ENCODE measurements at places on chromosomes 16 and 17. TPM values are rescaled to one million over a fixed set of nuclear protein-coding genes. Genes with fewer than 3 reads are reported as not detected.

Gene KRTAP4-9
- not detected for total RNA-seq

DNA sequence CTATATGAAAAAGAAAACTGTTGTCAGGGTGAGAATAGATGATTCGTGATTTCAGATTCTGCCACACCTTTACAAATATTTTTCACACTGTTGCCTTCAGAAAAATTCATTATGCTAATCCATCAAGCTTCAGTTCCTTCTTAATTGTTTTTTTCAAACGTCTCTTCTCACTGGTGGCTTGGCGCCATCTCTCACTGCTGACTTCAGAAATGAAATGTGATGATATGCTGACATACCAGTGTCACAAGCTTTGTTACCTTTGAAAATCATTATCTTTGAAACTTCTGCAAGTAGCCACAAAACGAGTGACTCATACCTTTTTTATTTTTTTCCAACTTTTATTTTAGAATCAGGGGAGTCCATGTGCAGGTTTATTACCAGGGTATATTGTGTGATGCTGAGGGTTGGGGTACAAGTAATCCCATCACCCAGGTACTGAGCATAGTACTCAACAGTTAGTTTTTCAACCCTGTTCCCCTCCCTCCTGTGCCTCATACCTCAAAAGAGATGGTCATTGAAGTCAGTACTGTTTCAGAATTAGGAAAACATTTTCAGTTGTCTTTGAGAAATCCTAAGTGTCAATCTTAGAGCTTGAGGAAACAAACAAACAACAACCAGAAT, 14.0 kb upstream of the KRT222 start:
- peak; percentile 23 for DNase-seq

- peak; percentile 7 for DNase-seq
Measured at GRCh38 chr17:74663561-74663960, 40.0 kb upstream of the CD300E start.

Gene NPIPA8
- total RNA-seq = not detected

DNA sequence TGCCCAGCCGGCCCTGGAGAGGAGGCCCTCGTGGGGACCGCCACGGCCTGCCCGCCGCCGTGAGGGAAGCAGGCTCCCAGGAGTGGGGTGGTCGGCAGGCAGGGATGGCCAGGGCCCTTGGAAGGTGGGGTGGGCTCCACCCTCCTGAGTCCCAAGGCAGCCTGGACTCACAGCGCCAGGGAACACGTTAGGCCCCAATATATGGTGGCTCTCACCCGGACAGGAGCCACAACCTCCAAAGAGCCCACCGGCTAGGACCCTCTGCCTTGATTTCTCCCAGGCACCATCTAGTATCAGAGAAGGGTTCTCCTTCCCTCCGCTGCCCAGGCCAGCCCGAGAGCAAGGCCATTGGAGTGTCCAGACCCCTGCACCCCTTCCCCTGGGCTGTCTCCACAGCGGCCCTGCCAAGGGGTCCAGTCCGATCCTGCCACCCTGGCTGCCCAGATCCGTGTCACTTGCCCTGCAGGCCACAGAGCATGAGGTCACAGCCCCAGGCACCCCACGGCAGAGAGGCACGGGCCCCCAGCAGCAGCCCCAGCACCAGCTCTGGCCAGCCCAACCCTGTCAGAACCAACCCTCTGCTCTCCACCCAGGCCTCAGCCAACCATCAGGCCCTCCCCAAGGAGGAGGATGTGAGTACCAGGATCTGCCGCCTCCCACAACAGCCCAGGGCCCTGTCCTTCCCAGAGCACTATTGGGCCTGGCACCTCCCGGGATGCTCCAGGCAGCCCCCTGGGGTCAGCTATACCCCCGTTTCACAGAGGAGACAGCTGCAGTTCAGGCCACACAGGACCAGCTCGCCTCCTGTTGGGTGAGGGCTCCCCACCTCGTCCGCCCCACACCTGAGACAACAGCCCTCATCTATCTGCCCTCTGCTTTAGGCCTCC, 1.1 kb upstream of the AXIN1 start:
- DNase-seq = peak; percentile 13

- no peak for DNase-seq
Measured at GRCh38 chr17:21028192-21028591, 14.6 kb downstream of the USP22 start.

Gene PRAC1
- total RNA-seq = not detected

GRCh38 chr17:27415120-27415795, 41.0 kb upstream of the KSR1 start:
- no peak for DNase-seq
